ENCODE measurements at places on chromosomes 7 and 10.

- H3K4me3 ChIP-seq = no peak overlapping the region
- peaks cover 2% of the 10 kb centered on the region for H3K27me3 ChIP-seq
- no peaks in the 10 kb centered on the region for H3K4me1 ChIP-seq
- no peak overlapping the region for H3K27ac ChIP-seq
Observed at GRCh38 chr10:17128261-17128660, 1.4 kb downstream of the CUBN start.

DNA sequence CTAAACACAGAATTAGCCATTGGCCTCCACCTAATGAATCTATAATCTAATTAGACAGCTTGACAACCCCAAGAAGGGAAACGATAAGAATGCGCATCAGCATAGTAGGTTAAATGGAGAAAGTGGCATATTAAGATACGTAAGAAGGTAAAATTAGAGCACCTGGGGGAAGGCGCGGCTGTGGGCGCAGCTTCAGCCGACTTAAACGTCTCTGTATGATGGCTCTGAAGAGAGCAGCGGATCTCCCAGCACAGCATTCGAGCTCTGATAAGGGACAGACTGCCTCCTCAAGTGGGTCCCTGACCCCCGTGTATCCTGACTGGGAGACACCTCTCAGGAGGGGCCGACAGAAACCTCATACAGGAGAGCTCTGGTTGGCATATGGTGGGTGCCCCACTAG lies 518.8 kb downstream of the PHTF2 start:
- H3K27ac ChIP-seq = no peak overlapping the region
- H3K4me1 ChIP-seq = no peaks in the 10 kb centered on the region
- H3K4me3 ChIP-seq = no peak overlapping the region

DNA sequence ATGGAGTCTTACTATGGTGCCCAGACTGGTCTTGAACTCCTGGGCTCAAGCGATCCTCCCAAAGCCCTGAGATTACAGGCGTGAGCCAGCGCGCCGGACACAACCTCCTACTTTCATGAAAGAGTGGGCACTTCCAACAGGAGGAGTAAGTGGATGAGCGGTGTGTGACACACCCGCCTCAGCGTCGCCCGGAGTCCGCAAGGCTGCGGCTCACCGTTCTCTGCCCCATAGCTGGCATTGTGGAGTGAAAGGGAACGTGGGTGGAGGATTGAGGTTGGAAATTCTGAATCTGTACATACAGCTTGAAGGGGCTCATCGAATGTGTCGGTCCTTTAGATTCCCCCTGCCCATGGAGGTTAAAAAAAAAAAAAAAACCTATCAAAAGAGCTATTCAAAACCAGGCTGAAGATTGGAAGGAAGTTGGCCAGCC lies 524 bp upstream of the PRXL2A start:
- H3K36me3 ChIP-seq = no peaks in the 10 kb centered on the region
- H3K27me3 ChIP-seq = no peaks in the 10 kb centered on the region
- DNase-seq = no peak
- H3K27ac ChIP-seq = peak overlapping the region; percentile 82
- H3K4me3 ChIP-seq = peak overlapping the region; percentile 93
- peaks cover 11% of the 10 kb centered on the region for H3K4me1 ChIP-seq

- no peak for DNase-seq
- H3K36me3 ChIP-seq = no peaks in the 10 kb centered on the region
- H3K27ac ChIP-seq = no peak overlapping the region
- H3K4me1 ChIP-seq = no peaks in the 10 kb centered on the region
- H3K4me3 ChIP-seq = no peak overlapping the region
Observed at GRCh38 chr10:10270126-10271050, 747.3 kb upstream of the CELF2 start.

GRCh38 chr7:40717242-40717641 lies 582.4 kb downstream of the SUGCT start:
- no peak for DNase-seq
- H3K4me1 ChIP-seq = peaks cover 2% of the 10 kb centered on the region
- no peaks in the 10 kb centered on the region for H3K36me3 ChIP-seq
- no peak overlapping the region for H3K27ac ChIP-seq

- H3K4me1 ChIP-seq = no peaks in the 10 kb centered on the region
- H3K36me3 ChIP-seq = no peaks in the 10 kb centered on the region
Observed at GRCh38 chr10:59687657-59688056, 22.0 kb downstream of the SLC16A9 start.

DNA sequence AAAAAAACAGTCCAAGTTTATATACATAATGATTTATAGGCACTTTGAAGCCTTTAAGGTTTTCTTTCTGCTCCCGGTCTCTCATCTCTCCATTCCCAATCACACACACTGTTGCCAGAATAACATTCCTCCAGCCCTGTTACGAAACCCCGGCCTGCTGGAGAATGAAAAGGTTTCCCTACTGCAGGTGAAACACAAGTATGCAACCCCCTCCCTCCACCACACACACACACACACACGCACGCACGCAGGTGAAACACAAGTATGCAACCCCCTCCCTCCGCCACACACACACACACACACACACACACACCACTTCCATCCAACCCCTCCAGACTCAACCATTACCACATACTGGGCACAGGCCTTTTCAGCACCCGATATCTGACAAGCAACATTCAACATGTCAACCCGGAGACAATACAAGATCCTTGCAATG lies 87.5 kb downstream of the PARD3 start:
- no peaks in the 10 kb centered on the region for H3K4me1 ChIP-seq
- no peak overlapping the region for H3K27ac ChIP-seq
- DNase-seq = no peak
- no peak overlapping the region for H3K4me3 ChIP-seq

- H3K27me3 ChIP-seq = no peaks in the 10 kb centered on the region
- H3K27ac ChIP-seq = no peak overlapping the region
- peaks cover 15% of the 10 kb centered on the region for H3K4me1 ChIP-seq
- no peak for DNase-seq
- H3K36me3 ChIP-seq = peaks cover 2% of the 10 kb centered on the region
Observed at GRCh38 chr10:96992721-96993120, 160.6 kb downstream of the LCOR start.

DNA sequence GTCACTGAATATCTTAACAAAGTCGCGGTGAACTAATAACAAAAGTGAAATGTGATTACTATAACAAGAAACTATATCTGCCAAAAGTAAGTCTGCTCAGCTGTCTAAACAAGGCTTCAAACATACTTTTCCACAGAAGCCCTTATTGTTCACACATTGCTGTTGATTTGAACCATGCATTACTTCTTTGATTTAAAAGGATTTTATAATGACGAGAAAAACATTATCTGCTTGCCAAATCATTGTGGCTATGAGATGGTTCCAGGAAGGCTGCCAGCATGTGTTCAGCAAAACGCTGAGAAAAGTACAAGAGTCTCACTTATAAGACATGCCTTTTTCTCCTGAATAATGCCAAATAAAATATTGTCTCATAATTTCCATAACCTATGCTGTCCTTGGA lies 24.4 kb downstream of the RNF133 start:
- H3K36me3 ChIP-seq = no peaks in the 10 kb centered on the region
- H3K4me1 ChIP-seq = no peaks in the 10 kb centered on the region
- H3K4me3 ChIP-seq = no peak overlapping the region
- H3K27ac ChIP-seq = no peak overlapping the region
- no peaks in the 10 kb centered on the region for H3K27me3 ChIP-seq

GRCh38 chr7:117041007-117041406 lies 87.7 kb downstream of the ST7 start:
- DNase-seq = no peak
- H3K27ac ChIP-seq = no peak overlapping the region
- H3K36me3 ChIP-seq = peaks cover 3% of the 10 kb centered on the region
- no peaks in the 10 kb centered on the region for H3K27me3 ChIP-seq

DNA sequence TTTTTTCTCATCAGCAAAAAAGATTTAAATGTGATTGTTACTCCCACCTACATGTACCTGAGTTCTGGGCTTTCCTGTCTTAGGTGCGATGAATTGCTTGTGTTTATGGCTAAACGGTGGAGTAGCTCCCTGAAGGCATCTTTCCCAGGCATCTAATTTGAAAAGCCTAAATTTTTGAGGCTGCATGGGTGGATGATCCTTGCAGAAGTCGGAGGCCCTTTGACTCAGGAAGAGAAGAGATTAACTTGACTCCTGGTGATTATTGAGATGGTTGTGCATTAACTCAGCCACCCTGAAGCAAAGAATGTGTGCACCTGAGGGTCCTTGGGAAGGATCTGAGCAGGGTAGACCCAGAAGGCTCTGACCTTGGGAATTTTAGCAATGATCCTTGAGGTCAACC lies 155.6 kb upstream of the SEMA3C start:
- no peak overlapping the region for H3K4me3 ChIP-seq
- H3K27me3 ChIP-seq = no peaks in the 10 kb centered on the region
- no peak for DNase-seq
- H3K4me1 ChIP-seq = no peaks in the 10 kb centered on the region

- no peak for DNase-seq
- H3K4me1 ChIP-seq = no peaks in the 10 kb centered on the region
- H3K27ac ChIP-seq = no peak overlapping the region
- no peaks in the 10 kb centered on the region for H3K36me3 ChIP-seq
- no peak overlapping the region for H3K4me3 ChIP-seq
Observed at GRCh38 chr7:14850039-14850438, 52.5 kb downstream of the DGKB start.

DNA sequence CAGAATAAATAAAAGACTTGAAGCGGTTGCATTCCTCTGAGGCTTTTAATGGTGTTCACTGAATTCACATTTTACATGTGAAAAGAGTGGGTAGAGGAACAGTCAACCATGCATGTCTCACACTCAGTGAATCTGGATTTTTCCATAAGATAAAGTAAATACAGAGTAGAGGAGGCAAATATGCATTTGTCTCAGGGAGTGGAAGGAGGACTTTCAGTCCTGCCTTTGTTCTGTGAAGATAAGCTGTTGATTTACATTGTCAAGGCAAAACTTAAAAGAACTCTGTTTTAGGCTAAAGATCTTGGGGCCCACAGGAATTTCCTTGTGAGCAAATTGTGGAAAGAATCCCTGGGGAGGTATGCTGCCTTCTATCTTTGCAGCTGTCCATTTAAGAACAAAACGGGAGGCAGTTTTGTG lies 825.3 kb upstream of the MBL2 start:
- H3K27ac ChIP-seq = no peak overlapping the region
- H3K27me3 ChIP-seq = no peaks in the 10 kb centered on the region
- H3K4me1 ChIP-seq = no peaks in the 10 kb centered on the region
- DNase-seq = no peak
- H3K4me3 ChIP-seq = no peak overlapping the region

GRCh38 chr7:109094-109493 lies 83.3 kb upstream of the FAM20C start:
- no peak for DNase-seq
- H3K36me3 ChIP-seq = peaks cover 4% of the 10 kb centered on the region
- peaks cover 19% of the 10 kb centered on the region for H3K27me3 ChIP-seq
- no peaks in the 10 kb centered on the region for H3K4me1 ChIP-seq
- no peak overlapping the region for H3K27ac ChIP-seq
- no peak overlapping the region for H3K4me3 ChIP-seq

DNA sequence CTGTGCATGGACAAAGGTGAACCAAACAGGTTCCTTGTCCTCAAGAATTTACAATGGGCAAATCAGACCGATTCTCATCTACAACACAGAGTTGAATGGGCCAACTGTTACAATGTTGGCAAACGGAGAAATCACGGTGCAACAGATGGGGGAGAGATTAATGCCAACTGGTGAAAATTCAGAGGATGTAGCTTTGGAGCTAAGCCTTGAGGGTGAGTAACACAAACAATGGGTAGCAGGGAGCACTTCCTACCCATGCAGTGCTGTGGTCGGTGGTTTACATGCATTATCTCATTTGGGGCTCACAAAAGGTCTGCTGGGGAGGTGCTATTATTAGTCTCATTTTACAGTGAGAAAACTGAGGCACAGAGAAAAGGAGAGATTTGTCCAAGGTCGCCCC lies 902 bp upstream of the NFE2L3 start:
- H3K27ac ChIP-seq = peak overlapping the region; percentile 87
- no peaks in the 10 kb centered on the region for H3K27me3 ChIP-seq
- H3K4me1 ChIP-seq = peaks cover 32% of the 10 kb centered on the region
- no peaks in the 10 kb centered on the region for H3K36me3 ChIP-seq

- H3K36me3 ChIP-seq = no peaks in the 10 kb centered on the region
- peaks cover 4% of the 10 kb centered on the region for H3K4me1 ChIP-seq
Observed at GRCh38 chr7:85039196-85039923, 147.5 kb downstream of the SEMA3D start.

GRCh38 chr10:31959461-31960173 lies 31.0 kb upstream of the ARHGAP12 start:
- peaks cover 3% of the 10 kb centered on the region for H3K4me1 ChIP-seq
- peaks cover 1% of the 10 kb centered on the region for H3K27me3 ChIP-seq
- no peak overlapping the region for H3K4me3 ChIP-seq
- peaks cover 7% of the 10 kb centered on the region for H3K36me3 ChIP-seq

- no peaks in the 10 kb centered on the region for H3K4me1 ChIP-seq
- H3K27ac ChIP-seq = no peak overlapping the region
- no peaks in the 10 kb centered on the region for H3K36me3 ChIP-seq
- DNase-seq = no peak
- peaks cover 2% of the 10 kb centered on the region for H3K27me3 ChIP-seq
Observed at GRCh38 chr7:12833829-12834228, 146.4 kb downstream of the ARL4A start.

DNA sequence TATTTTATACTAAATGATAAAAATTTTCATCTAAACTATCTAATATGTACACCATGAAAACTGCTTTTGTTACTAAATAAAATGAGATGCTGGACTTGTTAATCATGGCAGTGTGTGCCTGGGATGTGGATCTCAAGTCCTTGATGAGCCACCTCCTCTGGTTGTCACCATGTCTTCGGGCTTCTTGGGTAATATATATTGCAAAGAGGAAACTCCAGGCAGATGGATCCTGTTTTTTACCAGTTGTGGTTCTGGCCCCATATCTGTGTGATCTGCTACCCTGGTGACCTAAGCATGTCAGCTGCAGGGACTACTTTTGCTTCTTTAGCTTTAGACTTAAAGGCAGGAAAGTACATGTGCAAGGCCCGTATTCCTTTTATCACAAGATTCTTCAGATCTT lies 46.2 kb downstream of the TMEM60 start:
- H3K4me3 ChIP-seq = no peak overlapping the region
- H3K4me1 ChIP-seq = peaks cover 8% of the 10 kb centered on the region
- peak overlapping the region; percentile 45 for H3K27ac ChIP-seq
- no peaks in the 10 kb centered on the region for H3K27me3 ChIP-seq
- H3K36me3 ChIP-seq = peaks cover 14% of the 10 kb centered on the region

DNA sequence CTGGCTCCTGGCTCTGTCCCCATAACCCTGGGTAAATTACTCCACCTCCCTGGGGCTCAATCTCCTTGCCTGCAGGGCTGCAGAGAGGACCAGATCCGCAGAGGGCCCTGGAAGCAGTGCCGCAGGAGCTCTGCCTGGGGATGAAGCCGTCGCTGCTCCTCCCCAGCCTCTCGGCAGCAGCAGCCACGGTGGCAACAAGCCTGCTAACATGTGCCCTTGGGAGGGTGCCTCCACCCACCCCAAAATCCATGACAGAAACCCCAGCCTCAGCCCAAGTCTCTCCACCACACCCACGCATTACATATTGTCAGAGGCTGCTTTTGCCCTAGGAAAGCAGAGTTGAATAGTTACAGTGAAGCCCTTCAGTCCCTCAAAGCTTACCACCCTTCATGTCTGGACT lies 486.4 kb upstream of the FOXK1 start:
- H3K27me3 ChIP-seq = peaks cover 1% of the 10 kb centered on the region
- H3K27ac ChIP-seq = no peak overlapping the region
- H3K4me1 ChIP-seq = no peaks in the 10 kb centered on the region
- no peak overlapping the region for H3K4me3 ChIP-seq
- no peak for DNase-seq

All from memory B cell (primary cell).